Thoracic aorta endothelial cell (primary cell): ENCODE measurements at places on chromosomes 13 and 19. TPM values are rescaled to one million over a fixed set of nuclear protein-coding genes. Genes with fewer than 3 reads are reported as not detected.

The ZNF570 gene
- total RNA-seq, result 5.5 and 7.0 TPM in 2 replicates

The THSD1 gene
- total RNA-seq, result 41.3 and 41.4 TPM in 2 replicates

The ZIC5 gene
- 0.07 TPM in 1 of 2 replicates, not detected in the other for total RNA-seq

The PBX4 gene
- not detected in 2 replicates for total RNA-seq

The KCNN1 gene
- total RNA-seq, result 0.27 TPM in 1 of 2 replicates, not detected in the other

The PROZ gene
- total RNA-seq, result not detected in 2 replicates

The C19orf73 gene
- total RNA-seq, result 0.80 and 0.93 TPM in 2 replicates

The TYROBP gene
- total RNA-seq, result not detected in 2 replicates

The KL gene
- total RNA-seq, result not detected in 2 replicates

The DDX39A gene
- 106 and 107 TPM in 2 replicates for total RNA-seq

The PABPC3 gene
- total RNA-seq, result 0.22 and 0.27 TPM in 2 replicates

The CNN1 gene
- total RNA-seq, result 0.13 TPM in 1 of 2 replicates, not detected in the other

The FREM2 gene
- total RNA-seq, result not detected in 2 replicates

The ZFP28 gene
- total RNA-seq, result 8.3 and 9.2 TPM in 2 replicates

The ATF5 gene
- total RNA-seq, result 10.7 and 10.9 TPM in 2 replicates

The ZNF823 gene
- total RNA-seq, result 6.4 and 6.9 TPM in 2 replicates

The ADAMTSL5 gene
- 0.22 and 0.53 TPM in 2 replicates for total RNA-seq

The ADM5 gene
- 0.72 and 0.80 TPM in 2 replicates for total RNA-seq

The ZNF763 gene
- total RNA-seq, result 0.57 and 1.3 TPM in 2 replicates

The PIN1 gene
- total RNA-seq, result 57.7 and 70.8 TPM in 2 replicates

The CXCL17 gene
- total RNA-seq, result not detected in 2 replicates

The ACP7 gene
- 0.07 and 0.27 TPM in 2 replicates for total RNA-seq

The HSH2D gene
- not detected in 2 replicates for total RNA-seq

The POU2F2 gene
- total RNA-seq, result 0.40 and 1.1 TPM in 2 replicates

The POLR2I gene
- 25.8 TPM in 2 replicates for total RNA-seq

The SERPINE3 gene
- 0.07 TPM in 1 of 2 replicates, not detected in the other for total RNA-seq

The ZNF728 gene
- 0.07 TPM in 1 of 2 replicates, not detected in the other for total RNA-seq

The RRAS gene
- total RNA-seq, result 32.8 and 34.7 TPM in 2 replicates
